ENCODE measurements at places on chromosomes 7 and 10.

- DNase-seq, result no peak
Measured at GRCh38 chr10:46096446-46096845, 50.4 kb upstream of the MSMB start.

- no peak for DNase-seq
Measured at GRCh38 chr10:46528675-46529615, 27.5 kb downstream of the GPRIN2 start.

DNA sequence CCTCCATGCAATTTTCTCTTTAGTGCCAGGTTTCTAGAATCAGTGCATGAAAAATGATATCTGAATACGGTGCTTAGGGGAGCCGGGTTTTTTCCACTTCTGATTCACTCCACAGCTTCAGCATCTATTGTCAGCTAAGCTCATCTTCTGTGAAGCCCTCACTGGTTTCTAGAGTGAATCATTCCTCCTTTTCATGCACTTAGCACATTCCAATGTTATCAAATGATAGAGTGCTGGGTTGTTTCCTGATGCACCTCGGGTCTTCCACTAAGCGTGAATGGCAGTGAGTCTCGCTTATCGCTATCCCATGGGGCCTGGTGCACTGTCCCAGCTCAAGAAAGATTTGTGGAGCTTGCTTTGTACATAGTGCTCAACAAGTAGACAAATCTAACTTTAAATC, 170.9 kb upstream of the RHEB start:
- DNase-seq, result no peak

GRCh38 chr7:130956417-130957136, 222.6 kb upstream of the KLF14 start:
- DNase-seq, result no peak

DNA sequence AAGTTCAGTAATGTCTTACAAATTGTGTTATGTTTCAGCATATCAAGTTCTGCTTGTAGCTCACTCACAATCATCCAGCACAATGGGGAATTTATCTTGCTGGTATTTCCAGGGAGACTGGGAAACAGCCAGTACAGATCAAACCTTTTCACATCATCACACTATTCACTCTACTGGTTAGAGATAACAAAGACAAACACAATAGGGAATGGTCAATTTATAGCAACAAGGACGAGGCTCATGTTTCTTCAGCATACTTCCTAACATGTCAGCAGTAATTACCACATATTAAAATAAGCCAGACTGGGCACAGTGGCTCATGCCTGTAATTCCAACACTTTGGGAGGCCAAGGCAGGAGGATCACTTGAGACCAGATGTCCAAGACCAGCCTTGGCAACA, 38.3 kb downstream of the TOMM7 start:
- no peak for DNase-seq

GRCh38 chr10:30897048-30897447, 134.6 kb downstream of the ZNF438 start:
- DNase-seq, result no peak

DNA sequence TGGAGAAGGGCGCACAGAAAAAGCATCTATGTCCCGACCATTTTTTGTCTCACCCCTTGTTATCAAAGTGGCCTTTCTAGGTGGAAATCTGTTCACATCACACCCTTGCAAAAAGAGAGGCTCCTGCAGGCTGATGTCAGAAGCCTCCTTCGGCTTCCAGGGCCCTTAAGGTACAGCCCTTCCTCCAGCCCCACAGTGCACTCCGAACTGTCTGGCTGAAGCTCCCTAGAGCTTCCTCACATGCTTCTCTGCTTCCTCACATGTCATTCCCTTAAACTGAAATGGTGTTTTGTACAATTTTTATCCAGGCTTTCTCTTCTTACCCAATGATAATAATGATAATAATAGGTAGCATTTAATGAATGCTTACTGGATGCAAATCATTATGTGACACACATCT, 210.3 kb downstream of the INHBA start:
- DNase-seq, result no peak

- no peak for DNase-seq
Measured at GRCh38 chr7:17340655-17341054, 42.2 kb downstream of the AHR start.

DNA sequence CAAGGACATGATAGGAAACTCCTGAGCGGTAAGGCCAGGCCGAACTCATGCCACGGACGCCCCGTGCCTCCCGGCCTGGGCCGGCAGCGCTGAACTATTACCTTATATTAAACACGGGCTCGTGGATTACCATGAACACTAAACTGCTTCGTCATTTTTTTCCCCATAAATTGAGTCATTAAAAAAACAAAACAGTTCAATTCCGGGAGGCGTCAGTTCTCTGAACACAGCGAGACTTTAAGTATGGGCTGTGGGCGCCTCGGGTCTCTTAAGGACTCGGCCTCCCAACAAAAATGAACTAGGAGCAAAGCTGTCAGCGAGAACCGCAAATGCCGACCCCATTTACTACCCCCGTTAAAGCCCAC, 519 bp downstream of the PITRM1 start:
- DNase-seq, result no peak

DNA sequence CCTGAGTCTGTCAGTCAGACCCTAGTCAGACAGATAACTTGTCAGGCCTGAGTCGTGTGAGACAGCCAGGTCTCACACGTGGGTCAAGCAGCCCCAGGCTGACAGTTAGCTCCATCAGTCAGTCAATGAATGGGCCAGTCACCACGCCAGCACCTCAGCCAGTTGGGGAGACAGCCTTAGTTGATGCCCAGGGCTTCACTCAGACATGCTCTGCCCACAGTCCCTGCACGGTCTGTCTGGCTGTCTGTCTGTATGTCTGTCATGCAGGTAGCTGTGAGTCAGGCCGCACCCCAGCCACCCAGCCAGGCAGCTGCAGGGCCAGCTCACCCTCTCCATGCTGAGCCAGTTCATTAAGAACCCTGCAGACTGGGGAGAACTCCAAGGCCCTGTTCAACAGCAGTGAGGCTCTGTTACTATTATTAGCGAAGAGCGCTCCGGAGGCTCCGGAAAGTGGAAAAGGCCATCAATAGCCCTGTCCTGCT, 141.1 kb upstream of the PCBD1 start:
- no peak for DNase-seq

DNA sequence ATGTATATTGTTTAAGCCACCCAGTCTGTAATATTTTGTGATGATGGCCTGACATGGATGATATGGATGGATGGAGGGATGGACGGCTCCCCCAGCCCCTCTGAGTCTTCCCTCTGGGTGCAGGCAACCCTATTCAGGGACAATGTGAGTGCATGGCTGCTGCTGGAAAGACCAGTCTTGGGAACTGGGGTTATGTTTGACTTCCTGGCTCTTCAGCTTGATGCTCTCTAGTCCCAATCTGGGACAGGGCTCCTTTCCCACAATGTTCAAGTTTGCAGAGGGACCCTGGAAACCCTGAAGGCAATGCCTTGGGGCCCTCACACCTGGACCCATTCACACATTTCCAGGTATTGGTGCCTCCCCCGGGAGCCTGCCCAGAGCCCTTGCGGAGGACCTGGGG, 52.3 kb upstream of the RET start:
- no peak for DNase-seq

GRCh38 chr7:64277630-64278029, 36.1 kb upstream of the ZNF736 start:
- DNase-seq, result no peak

- DNase-seq, result no peak
Measured at GRCh38 chr10:11147722-11148121, 130.1 kb downstream of the CELF2 start.

- DNase-seq, result no peak
Measured at GRCh38 chr10:117500456-117500855, 42.1 kb upstream of the EMX2 start.

GRCh38 chr10:4006858-4007257, 221.8 kb upstream of the KLF6 start:
- no peak for DNase-seq

- DNase-seq, result no peak
Measured at GRCh38 chr10:91665842-91666241, 33.0 kb upstream of the PPP1R3C start.

GRCh38 chr10:46556515-46557318, at the start of gene GPRIN2:
Gene GPRIN2, minus strand, starts transcription at chr10:46556658. Its CDS starts 5,922 bp downstream, at chr10:46550736.
- DNase-seq, result peak; percentile 96

DNA sequence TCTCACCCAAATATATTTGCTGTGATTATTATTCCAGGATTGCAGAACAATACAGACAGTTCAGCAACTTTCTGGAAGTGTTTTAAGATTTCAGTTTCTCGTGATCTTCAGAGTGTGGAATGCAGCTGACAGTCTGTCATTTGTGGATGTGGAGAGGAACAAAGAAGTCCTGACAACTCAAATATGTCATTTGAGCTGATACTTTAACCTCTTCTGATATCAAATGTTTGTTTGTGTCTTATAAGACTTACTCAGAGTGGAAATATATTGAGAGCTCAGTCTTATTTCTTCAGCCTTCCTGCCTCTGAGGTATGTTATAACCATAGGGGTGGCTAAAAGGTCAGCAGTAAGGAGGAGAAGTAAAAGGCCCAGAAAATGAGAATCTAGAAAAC, 96.4 kb downstream of the OSBPL3 start:
- no peak for DNase-seq

- no peak for DNase-seq
Measured at GRCh38 chr10:72109636-72110157, 21.3 kb upstream of the SPOCK2 start.

DNA sequence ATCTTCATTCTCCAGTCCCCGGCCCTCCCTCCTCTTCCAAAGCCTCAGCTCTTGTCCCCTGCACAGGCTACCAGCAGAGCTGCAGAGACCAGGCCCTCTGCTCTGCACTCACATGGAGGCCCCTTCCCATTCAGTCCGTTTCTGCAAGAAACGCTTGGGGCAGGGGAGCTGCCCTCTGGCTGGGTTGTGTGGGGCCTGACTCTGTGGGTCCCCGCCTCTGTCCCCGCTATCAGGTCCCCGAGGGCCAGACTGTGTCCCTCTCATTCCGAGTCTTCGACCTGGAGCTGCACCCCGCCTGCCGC, 1.5 kb downstream of the PCOLCE start:
- DNase-seq, result no peak

- no peak for DNase-seq
Measured at GRCh38 chr7:155764438-155764793, 47.8 kb downstream of the SHH start.

DNA sequence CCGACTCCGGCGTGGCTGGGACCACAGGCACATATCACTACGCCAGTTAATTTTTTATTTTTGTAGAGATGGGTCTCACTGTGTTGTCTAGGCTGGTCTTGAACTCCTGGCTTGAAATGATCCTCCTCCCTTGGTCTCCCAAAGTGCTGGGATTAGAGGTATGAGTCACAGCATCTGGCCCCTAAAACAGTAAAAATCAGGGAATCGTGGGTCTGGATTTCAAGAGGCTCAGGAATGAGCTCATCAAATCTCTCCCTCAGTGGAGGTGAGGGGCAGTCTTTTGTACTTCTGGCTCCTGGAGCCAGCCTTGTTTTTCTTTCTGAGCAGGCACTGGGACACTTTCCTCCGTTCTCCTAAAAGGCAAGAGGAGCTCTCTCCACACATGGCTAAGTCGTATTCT, 32.1 kb upstream of the RHEB start:
- DNase-seq, result no peak

DNA sequence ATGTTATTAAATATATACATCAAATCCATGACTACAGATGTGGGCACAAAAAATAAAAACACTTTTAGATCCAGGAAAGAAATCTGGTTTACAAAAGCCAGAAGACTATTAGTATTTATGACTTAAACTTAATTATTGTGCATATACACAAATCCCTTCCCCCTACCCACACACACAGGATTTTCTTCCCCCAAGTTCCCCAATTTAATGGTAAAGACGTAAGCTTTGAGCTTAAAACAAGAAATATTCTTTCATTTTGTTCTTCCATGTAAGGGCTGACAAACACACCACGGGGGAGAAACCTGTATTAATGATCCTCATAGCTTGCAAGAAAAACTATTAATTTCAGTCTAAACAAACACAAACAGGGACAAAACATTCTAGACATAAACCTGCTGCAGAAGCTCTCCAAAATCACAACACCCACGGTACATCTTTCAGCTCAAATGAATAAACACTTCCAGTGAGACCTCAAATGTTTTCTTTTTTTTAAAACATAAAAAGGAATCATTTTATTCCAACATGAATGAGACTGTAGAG, 28.5 kb downstream of the OSBPL3 start:
- DNase-seq, result no peak

DNA sequence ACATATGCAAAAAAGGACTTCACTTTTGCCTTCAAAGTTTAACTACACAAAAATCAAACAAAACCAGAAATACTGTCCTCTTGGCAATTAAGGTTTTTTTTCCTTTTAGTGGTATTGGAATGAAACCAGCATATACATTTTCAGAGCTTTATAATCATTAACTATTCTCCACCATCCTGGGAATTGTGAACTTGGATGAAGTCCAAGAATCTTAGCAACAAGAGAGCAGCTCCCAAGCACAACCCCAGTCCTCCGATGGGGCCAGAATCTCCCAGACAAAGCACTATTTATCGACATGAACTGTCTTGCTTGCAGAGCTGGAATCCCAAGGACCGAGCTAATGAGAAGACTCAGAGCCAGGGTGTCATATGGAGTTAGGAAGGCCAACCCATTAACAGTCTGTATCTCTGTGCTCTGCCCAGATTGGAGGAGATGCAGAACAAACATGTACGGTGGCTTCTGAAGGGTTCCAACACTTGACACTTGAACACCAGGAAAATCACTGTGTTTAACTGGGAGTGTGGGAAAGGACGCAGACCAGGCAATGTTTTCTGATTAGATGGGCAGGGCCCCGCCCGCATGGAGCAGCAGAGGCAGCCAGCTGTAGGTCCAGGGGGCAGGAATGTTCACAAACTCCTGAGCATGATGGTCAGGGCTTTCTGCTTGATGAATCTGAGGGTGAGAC, 35.5 kb downstream of the PPP1R3C start:
- no peak for DNase-seq

DNA sequence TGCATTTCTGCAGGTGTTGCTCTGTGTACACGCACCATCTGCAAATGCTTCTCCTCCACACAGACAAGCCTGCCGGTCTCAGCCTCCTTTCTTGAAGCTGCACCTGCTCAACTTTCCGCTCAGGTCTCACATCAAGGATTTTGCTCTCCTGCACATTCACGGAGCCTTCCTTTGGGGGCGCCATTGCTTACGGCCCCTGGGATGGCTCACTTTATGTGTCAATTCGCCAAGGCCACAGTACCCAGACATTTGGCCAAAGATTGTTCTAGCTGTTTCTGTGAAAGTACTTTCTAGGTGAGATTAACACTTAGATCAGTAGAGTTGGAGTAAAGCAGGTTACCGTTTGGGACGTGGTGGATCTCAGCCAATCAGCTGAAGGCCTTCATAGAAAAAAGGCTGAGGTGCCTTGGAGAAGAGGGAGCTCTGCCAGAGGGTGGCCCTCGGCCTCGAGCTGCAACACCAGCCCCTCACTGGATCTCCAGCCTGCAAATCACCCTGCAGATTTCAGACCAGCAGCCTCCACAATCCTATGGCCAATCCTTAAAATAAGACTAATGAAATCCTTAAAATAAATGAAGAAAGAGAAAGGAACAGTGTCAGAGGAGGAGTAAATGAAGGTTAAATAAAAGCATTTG, 39.9 kb upstream of the PPP2R2D start:
- DNase-seq, result peak; percentile 54
